Activated T-cell treated with anti-CD3 and anti-CD28 coated beads for 4 hours (primary cell): ENCODE measurements at places on chromosomes 12 and 14.

DNA sequence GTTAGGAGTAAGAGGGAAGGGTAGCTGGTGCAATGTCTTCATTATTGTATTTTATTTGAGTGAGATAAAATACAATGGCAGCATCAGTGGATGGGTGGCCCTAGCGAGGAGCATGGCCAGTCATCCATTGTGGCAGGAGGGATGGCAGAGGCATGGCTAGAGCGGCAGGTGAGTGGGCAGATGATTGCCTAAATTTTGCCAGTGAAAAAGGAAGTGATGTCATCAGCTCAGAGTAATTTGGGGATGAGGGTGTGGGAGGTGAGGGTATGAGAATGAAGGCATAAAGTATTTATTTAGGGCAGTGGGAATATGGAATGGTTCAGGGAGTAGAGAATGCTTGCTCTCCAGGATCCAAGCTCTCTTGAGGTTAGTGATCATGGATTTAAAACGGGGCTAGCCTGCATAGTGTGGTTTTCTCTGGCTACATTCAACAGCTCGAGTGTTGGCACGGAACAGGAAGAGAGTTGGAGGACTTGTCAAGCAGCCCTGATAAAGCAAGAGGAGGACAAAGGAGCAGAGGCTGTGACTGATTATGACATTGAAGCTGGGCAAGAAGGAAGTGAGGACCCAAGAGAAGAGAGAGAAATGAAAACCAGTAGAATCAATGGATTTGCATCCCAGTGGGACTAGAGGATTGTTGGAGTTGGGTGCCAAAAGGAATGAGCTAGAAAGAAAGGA is 18.7 kb upstream of the SERPINA6 start:
- DNase-seq: no peak

DNA sequence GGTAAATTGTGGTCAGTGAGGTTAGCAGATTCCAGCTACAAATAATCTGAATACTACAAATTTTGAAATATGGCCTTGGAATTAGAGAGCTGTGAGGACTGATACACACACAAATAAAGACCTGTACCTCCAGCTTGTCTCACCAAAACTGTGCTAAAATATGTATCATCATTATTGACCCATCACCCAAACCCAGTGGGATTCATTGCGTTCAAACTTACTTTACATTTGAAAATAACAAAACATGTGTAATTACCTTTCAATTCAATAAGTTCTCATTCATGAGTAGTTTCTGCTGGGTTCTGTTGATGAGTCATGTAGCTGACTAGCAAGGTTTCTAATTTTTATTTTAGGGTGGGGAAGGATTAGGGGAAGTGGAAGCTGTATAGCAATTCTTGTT is 170.9 kb downstream of the MSRB3 start:
- DNase-seq: no peak

- DNase-seq: no peak
Observed at GRCh38 chr12:39618701-39619100, 902 bp downstream of the ABCD2 start.

- DNase-seq: no peak
Observed at GRCh38 chr14:42523666-42524065, 917.0 kb downstream of the LRFN5 start.

- DNase-seq: no peak
Observed at GRCh38 chr12:96989916-96990315, 82.9 kb downstream of the NEDD1 start.

DNA sequence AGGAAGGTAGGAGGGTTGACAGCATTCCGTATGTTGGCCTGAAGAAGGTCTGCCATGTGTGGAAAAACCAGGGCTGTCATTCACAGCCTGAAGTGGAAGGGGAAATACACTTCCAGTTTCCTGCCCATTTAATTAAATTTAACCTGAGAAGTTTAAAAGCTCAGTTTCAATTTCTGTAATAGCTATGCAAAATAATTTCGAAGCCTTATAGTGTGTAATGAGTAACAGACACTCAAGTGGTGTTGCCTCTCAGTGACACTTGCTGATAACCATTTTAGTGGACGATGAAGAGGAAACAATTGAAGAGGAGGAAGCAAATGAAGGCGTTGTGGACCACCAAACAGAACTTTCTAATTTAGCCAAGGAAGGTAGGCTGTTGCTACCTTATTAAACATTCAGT is 44.8 kb downstream of the EP400 start:
- no peak for DNase-seq
